ENCODE measurements at places on chromosomes 11 and 22.

DNA sequence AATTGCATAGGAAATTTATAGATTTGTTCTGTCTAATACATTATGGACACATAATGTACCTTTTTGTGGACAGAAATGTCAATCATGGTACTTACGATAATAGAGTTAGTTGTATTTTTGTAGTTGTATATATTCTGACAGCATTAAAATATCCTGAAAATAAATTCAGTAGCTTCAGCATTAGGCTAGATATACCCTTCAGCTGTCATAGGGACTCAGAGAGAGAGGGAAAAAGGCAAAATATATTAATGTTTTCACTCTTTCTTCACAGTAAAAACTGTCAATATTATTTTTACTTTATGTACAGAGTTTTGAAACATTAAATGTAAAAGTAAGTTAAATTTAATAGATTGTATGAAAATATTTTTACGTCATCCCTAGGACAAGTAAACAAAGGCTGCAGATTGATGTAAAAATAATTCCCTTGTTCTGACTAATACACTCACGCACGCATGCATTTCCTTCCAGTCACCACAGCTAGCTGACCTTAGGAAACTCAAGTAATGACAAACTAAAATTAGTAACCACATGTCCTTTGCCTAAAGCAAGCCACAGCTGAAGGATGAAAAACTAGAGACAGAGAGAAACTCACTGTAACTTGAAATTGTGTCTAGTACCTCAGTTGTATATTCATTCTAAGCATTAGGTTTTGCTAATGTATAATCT is 104.7 kb upstream of the CARD18 start:
- DNase-seq, result no peak

- DNase-seq, result no peak
These were observed 15.9 kb downstream of the SLCO2B1 start for GRCh38 chr11:75166791-75167190.

DNA sequence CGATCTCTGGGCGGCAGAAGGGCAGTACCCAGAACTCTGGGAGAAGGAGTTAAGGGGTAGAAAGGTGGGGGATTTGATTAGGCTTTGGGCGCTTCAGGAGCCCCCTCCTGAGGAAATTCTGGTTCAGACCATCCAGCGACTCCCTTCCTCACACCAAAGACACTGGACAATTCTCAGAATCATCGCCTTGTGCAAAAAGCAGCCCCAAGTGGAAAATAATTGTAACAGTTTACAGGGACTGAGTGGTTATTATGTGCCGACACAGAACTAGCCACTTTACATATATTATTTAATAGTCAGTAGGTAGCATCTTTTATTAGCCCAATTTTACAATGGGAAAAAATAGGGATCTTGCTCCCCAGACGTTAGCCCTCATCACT is 662 bp upstream of the TRIM3 start:
- DNase-seq, result no peak

DNA sequence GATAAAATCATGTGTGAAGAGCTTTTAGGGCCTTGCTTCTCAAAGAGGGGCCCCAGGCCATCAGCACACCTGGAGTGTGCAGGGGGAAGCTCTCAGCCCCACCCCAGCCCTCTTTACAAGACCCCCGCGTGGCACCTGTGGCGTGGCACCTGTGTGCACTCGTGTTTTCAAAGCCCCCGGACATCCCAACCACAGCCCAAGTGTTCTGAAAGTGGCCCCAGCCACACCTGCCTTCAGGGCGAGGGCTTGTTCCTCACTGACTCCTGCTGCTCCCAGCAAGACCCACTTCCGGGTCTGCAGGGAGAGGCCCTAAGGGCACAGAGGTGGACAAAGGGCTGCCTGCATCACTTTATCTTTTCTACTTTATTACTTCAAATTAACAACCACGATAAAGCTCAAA is 17.5 kb upstream of the TMEM184B start:
- DNase-seq, result no peak

DNA sequence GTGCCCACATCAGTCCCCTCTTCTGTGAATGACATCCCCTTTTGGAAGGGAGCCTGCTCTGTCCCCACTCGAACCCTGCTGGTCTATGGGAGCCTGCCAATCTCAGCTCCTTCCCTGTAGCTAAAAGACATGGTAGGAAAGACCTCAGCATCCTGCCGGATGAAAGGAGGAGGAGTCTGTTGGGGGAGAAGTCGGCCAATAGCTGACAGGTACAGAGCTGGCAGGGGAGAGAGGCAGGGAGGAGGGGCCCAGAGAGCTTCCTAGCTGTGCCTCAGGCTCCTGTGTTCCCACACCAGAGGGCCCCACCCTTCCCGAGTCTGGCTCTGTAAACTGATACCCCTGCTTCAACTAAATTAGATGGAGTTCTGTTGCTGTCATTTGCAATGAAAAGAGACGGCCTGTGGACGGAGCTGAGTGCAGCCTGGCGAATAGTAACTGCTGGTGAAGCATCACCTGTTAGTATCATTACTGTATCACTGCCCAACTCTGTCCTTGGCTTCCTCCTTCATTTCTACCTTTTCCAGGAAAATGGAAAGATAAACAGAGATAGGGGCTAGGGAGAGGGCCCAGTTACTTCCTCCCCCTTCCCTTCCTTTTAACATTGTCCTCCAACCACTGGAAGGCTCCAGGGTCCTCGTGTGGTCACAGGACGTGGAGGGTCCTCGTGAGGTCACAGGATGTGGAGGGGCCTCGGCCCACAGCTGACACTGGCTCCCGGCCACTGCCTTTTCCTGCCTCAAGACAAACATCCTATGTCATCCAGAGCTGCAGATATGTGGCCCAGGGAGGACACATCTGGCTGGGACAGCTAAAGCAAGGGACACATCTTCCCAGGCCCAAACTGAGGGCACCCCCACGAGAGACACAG is 15.1 kb downstream of the FXYD6 start:
- DNase-seq, result no peak

GRCh38 chr11:65329944-65330403 is 3.7 kb upstream of the DPF2 start:
- peak; percentile 75 for DNase-seq

DNA sequence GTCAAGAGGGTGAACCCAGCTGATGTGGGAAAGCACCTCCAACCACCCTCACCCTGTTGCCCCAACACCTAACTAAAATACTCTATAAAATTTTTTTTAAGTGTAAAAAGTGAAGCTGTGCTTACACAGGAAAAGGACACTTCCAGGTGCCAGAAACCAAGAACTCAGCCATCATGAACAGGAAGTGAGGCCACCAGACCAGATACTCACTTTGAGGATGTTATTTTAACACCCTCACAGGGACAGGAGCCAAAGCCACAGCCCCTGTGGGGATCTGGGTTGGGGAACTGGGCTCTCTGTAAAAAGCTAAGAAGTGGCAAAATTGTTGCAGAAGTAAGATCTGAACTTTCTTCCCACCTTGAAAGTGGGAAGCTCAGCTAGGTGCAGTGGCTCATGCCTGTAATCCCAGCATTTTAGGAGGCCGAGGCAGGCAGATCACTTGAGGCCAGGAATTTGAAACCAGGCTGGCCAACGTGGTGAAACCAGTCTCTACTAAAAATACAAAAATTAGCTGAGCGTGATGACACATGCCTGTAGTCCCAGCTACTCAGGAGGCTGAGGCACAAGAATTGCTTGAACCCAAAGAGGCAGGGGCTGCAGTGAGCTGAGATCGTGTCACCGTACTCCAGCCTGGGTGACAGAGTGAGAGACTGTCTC is 3.8 kb downstream of the RSPH14 start:
- DNase-seq, result no peak

GRCh38 chr22:19527861-19528417 is 3.7 kb upstream of the CLDN5 start:
- DNase-seq, result no peak

GRCh38 chr11:61333550-61334433 is 764 bp downstream of the TKFC start:
- no peak for DNase-seq

DNA sequence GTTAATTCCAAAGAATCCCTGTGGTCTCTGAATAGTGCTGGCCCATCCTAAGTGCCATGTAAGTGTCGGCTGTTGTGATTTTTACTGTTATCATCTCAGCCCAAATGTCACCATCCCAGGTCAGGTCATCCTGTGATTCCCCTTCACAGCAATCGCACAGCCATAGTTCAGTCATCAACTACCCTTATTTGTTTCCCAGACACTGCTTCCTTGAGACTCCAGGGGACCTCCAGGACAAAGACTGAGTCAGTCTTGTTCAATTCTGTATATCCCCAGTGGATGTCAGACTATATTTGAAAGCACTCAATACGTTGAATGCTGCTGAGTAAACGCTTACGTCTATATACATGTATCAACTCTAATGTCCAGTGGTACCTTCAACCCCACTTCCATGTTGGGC is 113.7 kb upstream of the TIMP3 start:
- DNase-seq, result no peak

GRCh38 chr11:28100665-28101064 is 7.3 kb downstream of the KIF18A start:
- DNase-seq, result no peak

DNA sequence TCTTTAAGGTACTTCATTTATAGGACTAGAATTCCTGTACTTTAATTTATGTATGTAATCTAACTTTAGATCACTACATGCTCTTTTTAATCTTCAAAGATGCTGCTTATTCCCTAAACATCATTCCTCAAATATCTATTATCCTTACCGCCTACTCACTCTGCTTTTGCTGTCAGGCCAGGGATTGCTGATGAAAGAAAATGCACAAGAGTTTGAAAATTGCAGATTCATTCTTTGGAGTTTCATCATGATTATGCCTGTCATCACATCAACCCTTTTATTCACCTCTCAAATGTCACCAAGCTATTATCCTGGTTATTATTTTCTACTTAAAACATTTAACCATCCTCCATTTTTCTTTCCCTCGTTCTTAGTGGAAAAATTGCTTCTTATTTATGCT is 802.7 kb downstream of the METTL15 start:
- no peak for DNase-seq

- no peak for DNase-seq
These were observed 67.8 kb upstream of the ADORA2A start for GRCh38 chr22:24359452-24360120.

DNA sequence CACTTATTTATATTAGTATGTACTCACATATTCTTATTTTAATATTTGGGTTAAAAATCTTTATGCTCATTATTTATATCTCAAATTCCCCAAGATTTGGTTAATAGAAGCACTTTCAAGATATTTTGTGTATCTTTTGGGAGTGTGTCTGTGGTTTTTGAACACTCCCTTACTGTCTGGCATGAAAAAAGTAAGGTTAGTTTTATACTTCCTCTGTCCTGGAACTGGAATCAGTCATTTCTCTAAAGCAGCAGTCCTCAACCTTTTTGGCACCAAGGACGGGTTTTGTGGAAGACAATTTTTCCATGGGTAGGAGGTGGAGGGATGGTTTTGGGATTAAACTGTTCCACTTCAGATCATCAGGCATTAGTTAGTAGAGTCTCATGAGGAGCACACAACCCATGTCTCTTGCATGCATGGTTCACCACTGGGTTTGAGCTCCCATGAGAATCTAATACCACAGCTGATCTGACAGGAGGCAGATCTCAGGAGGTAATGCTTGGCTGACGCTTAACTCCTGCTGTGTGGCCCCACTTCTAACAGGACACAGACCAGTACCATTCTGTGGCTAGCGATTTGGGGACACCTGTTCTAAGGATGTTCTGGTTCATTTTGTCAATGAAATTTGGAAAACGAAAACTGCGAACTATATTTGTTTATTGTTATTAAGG is 60.2 kb downstream of the CASP12 start:
- no peak for DNase-seq

DNA sequence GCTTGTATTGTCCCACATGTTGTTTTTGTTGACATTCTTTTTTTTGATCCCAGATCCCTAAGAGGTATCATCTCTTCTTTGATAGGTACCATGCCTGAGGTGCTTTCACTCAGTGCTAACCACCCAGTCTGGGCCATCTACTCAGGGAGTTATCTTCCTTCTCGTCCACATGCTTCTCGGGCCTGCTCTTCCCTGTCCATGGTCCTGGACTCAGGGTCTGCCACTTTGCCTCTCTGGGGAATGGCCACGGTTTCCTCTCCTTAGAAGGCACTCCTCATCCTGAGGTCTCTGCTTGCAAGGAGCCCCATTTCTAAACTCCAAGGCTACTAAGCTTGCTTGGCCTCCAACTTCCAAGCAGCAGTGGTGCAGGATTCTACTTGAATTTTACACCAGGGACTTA is 227.0 kb upstream of the NCAM1 start:
- DNase-seq, result no peak

GRCh38 chr11:77559686-77560401 is 29.9 kb upstream of the AQP11 start:
- no peak for DNase-seq

- DNase-seq, result no peak
These were observed 42.8 kb downstream of the REXO2 start for GRCh38 chr11:114482114-114482513.

DNA sequence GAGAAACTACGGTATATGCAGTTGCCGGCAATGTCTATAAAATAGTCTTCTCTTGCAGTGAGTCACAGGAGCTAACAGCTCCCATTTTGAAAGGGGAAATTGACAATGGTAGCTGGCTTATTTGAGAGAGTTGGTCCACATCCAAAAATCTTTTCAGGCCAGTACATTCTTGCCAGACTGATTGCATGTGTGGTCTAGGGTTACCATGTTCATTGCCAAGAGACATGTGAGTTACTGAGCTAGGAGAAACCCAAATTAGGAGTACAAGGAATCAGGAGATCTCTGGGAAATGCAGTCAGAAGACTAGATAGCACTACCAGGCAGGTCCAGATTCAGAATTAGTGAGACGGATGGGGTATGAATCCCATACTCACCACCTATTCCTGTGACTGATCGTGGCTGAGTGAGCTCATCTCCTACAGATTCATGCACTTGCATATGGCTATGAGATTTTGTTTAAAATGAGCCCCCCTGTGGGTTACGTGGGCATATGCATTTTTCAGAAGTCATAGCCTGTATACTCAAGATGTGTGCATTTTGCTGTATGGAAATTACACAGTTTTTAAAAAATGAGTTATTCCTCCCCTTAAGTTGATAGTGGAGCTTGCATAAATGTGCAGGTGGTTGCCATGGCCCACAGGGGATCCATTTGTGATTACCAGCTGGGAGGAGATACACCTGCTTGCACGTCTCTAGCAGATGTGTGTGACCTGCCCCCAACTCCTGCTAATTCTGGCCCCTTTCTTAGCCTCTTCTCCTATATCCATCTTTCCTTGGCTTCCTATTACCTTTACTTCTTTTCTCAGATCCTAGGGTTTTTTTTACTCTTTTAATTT is 102.7 kb downstream of the COMMD9 start:
- DNase-seq, result no peak

GRCh38 chr11:26951809-26952515 is 42.0 kb upstream of the FIBIN start:
- no peak for DNase-seq

- DNase-seq, result no peak
These were observed 59.9 kb upstream of the C11orf87 start for GRCh38 chr11:109362059-109362458.

- no peak for DNase-seq
These were observed 35.9 kb downstream of the MMP27 start for GRCh38 chr11:102669664-102670063.

Measured in activated CD4-positive, CD25-positive, alpha-beta regulatory T cell treated with anti-CD3 and anti-CD28 coated beads, Interleukin-2, amount 50 U/mL, for 16 hours (primary cell).